ENCODE measurements at places on chromosomes 1 and 21.

DNA sequence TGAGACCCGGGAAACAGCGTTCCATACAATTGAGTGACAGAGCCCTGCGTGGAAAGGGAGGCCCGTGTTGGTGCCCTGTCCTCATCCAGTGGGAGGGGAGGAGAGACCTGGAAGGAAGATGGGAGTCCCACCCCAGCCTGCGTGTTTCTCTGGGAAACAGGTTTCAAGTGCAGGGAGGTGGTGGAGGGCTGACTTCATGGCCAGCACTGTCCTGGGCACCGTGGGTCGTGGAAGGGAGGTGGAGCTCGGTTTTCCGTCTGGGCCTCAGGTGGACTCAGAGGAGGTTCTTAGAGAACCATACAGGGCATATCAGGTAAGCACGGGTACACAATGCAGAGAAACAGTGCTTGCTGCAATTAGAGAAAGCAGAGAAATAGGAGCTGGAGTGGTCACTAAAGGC lies 222.6 kb downstream of the CAMTA1 start:
- no peak for DNase-seq

DNA sequence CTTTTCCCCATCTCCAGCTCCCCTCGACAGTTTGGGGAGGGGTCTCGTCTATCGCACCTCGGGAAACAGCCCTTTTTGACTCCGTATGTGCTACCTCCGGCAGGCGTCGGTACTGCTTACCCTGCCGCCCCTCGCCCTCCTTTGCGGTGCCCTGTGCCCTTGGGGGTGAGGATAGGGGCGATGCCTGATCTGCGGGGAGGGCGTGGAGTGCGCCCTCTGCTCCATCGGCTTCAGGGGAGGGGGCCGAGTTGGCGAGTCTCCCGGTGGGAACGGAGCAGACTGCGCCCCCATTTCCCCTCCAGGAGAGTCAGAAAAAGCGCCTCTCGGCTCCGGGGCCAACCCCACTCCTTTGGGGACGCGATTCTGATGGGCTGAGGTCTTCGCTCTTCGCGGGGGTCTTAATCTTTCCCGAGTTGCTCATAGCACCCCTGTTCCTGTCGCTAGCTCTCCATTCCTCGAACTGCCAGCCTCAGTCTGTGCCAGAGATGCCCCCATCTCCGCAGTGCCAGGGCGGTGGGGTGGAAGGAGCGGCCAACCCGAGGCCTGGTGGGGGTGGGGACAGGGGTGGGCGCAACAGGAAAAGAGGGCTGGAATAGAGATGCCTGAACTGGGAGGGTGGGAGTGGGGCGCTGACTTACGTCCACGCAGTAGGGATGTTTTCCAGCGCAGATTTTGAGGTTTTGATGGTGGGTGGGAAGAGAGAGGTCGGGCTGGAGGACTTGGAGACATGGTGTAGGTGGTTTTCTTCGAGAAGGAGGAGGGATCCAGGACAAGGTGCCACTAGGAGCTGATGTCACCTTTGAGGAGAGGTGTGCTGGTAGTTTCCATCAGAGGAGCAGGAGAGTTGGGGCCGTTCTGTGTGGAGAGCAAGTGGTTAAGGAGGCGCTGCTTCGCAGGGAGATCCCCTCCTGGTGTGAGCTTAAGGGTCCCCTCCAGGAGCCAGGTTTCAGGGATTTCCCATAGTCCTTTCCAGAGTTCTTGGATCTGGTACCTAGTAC lies 674 bp downstream of the PPFIA4 start:
- DNase-seq = no peak

DNA sequence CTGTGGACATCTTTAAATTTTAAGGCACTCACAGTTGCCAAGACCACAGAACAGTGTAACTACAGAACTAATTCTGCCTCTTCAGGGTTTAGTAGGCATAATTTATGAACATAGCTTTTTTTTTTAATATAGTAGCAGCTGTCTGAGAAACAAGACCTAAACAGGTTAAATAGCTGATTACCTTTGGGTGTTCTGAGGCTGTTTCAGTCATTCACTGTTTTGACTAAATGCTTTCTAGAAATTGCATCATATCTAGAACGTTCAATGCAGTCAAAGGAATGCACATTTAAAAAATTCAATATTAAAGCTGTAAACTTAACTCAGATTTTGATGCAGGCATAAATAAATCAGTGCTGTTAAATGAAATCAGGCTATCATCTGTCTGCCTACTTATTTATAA lies 101.6 kb downstream of the BRINP3 start:
- DNase-seq = no peak

GRCh38 chr1:23475641-23476040 lies 8.3 kb downstream of the ASAP3 start:
- DNase-seq = no peak

- DNase-seq = no peak
These were observed 13.4 kb downstream of the PTPN14 start for GRCh38 chr1:214537872-214538473.

DNA sequence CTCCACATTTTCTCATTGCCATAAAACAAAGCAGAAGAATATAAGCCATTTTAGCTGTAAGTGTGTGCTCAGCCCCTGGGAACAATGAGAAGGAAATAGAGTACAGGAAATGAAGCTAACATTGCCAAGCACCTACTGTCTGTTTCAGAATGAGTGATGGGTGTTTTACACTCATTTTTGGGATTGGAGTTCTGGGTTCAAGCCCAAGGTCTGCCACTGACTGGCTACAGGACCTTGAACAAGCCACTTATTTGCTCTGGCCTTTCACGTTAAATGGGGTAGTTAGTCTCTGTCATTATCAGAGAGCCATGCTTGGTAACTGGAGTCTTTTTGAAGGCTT lies 80.7 kb upstream of the KAZN start:
- DNase-seq = no peak

DNA sequence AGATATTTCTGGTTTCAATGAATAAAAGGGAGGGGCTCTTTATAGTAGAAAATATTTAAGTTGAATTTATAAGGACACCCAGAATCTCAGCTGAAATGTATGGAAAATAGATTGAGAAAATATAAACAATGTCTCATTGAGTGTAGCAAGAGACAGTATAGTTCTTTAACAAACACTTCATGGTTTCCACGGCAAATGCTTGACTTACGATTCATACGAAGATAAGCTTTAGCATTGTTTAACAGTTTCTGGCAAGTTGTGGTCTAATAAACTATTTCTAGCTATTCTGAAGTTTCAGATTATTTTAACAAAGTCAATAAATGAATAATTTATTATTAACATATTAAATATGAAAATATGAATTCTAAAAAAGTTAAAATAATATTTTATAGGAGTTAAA lies 1419.4 kb downstream of the KCNT2 start:
- no peak for DNase-seq

DNA sequence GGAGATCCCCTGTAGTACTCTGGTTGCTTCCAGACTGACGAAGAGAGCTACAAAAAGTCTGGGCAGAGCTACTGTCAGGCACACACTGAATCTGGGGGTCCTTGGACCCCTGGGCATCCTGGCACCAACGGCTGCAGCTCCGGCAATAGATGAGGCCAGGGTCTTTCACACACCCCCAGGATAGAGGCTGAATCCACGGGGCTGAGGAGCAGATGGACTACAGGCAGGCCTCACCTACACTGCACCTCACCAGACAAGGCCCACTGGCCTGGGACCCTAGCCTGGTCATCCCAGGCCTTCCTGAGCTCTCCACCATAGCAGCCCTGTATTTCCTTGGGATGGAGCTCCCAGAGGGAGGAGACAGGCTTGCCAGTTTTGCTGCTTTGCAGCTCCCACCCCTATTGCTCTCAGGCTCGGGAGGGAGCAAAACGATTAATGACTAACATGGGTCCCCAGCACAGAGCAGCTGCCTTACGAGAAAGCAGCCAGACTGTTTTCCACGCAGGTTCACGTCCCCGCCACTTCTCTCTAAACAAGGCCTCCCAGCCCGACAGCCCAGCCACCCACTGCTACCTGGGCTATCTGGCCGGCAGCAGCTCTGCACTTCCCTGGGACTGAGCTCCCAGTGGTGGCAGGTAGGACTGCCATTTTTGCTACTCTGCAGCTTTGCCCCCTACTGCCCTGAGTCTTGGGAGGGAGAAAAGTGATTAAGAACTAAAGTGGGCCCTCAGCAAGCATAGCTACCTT lies 1022.5 kb upstream of the ADGRL2 start:
- no peak for DNase-seq

DNA sequence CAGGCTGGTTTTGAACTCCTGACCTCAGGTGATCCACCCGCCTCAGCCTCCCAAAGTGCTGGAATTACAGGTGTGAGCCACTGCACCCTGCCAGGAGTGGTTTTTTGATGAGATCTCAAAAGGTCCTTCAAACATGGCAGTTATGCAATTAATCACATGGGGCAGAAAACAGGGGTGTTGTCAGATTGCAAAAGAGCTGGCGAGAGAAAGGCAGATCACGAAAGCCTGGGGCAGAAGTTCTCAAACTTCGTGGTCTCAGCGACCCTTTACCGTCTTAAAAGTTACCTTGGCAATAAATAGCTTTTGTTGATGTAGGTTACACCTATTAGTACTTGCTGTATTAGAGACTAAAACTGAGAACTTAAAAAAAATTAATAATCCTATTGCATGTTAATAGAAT lies 16.1 kb downstream of the CNR2 start:
- no peak for DNase-seq

DNA sequence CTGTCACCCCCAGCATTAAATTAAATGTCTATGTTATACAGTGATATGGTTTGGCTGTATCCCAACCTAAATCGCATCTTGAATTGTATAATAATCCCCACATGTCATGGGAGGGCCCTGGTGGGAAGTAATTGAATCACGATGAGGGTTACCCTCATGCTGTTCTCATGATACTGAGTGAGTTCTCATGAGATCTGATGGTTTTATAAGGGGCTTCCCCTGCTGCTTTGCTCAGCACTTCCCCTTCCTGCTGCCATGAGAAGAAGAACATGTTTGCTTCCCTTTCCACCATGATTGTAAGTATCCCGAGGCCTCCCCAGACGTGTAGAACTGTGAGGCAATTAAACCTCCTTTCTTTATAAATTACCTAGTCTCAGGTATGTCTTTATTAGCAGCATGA lies 445.7 kb downstream of the MRPL39 start:
- DNase-seq = no peak

DNA sequence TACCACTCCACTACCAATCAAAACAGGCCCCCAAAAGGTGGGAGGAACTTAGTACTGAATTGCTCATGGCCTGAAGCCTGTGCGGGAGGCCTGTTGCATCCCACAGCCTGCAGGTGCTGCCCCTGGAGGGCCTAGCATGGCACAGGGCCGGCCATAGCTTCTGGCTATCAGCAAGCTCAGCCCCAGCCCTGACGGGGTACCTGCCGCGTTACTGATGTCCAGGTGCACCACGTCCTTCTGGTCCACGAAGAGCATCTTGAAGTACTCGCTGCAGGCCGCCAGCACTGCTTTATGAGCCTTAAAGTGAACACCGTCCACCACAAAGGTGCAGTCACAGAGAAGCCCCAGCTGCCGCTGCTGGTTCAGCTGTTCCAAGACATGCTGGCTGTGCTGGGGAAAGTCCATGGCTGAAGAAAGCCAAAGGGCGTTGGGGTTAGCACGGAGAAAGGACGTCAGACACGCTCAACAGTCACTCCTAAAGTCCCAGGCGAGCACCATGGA lies 27.8 kb downstream of the ZBTB17 start:
- DNase-seq = no peak

GRCh38 chr1:55987491-55988249 lies 591.7 kb downstream of the PLPP3 start:
- DNase-seq = no peak

DNA sequence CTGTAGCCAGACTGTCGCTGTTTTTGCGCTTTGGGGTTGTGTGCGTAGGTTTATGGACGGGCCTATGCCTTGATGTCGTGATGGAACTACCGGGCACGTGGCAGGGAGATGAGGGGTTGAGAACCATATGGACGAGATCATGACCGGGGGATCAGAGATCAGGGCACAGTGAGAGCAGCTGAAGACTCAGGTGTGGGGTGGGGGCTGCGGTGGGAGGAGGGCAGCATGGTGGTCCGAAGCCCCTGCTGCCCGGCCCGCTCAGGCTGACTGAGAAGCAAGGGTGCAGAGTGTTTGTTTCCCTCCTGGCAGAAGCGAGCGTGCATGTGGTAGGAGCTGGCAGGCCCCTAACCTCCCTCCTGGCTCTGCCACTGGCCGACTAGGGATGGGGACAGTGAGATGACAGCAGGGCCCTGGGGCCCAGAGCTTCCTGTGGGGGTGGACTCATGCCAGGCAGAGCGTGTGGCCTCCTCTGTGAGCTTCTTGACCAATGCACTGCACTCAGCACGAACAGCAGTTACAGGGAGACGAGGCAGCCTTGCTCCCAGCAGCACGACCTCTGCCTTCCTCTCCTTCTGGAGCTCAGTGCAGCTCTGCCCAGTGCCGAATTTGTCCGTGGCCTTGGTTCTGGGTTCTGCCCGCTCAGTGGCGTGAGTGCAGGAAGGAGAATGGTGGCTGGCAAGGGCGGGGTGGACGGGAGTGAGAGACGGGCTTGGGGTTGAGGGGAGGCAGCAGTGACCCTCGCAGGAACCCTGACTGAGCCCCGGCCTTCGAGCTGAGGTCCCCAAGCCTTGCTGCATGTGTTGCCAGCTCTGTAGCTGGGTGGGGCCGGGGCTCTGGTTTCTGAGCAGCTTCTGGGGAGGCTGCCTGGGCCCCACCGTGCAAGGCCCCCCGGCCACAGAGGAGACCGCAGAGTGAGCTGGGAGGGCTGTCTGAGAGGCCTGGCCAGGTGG lies 22.2 kb upstream of the LRRC3 start:
- no peak for DNase-seq

GRCh38 chr1:85484264-85484663 lies 19.3 kb upstream of the DDAH1 start:
- DNase-seq = no peak

DNA sequence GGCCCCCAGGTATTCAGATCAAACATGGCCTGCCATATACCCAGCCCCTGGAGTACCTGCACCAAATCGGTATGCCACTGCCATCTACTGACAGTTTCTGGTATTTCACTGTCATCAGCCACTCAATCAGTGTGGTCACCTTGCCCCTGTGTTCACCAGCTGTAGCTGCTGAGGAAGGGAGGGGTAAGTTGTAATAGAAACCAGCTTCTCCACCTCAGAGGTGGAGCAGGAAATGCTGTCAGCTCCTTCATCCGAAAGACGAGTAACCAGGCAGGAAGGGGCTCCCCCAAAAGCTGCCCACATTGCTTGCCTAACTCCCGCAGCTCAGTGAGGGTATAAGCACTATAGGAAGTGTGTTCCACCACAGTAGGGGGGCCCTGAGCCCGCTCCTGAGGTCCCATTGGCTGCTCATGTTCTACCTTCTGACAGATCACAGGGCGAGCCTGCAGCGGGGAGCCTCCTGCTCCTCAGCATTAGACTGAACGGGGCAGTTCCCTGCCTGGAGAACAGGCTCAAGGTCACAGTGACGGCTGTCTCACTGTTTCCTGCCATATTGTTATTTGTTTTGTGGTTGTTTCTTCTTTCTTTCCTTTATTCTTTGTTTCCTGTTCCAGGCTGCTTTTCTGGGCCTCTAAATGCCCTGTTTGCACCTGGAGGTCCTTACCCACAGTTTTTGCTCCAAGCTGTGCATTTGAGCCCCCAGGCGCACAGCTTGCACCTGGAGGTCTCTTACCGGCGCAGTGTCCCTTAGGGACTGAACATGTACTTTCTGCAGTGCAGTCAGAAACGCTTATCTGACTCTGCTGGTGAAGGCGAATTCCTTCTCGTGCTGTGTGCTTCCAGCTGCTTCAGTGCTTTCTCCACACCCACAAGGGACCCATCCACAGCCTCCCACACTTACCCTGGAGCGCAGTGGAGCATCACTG lies 1638.3 kb downstream of the MRPL39 start:
- peak; percentile 45 for DNase-seq

Data from stimulated activated CD4-positive, alpha-beta T cell treated with anti-CD3 and anti-CD28 coated beads, Interleukin-1b, Interleukin-23, amount 100 ng/mL, for 1 hour (primary cell).